ENCODE measurements at places on chromosomes 1 and 21.
A peak's percentile ranks its signal among the peaks of the same experiment; 100 is the strongest.

GRCh38 chr1:212132025-212132424 lies 96.5 kb downstream of the DTL start:
- no peak for DNase-seq

- DNase-seq = peak; percentile 60
Measured at GRCh38 chr1:172398970-172399755, 21.3 kb upstream of the C1orf105 start.

GRCh38 chr1:181083842-181084605 lies 4.5 kb upstream of the IER5 start:
- no peak for DNase-seq

- no peak for DNase-seq
Measured at GRCh38 chr1:161114556-161114955, 3.3 kb downstream of the PFDN2 start.

DNA sequence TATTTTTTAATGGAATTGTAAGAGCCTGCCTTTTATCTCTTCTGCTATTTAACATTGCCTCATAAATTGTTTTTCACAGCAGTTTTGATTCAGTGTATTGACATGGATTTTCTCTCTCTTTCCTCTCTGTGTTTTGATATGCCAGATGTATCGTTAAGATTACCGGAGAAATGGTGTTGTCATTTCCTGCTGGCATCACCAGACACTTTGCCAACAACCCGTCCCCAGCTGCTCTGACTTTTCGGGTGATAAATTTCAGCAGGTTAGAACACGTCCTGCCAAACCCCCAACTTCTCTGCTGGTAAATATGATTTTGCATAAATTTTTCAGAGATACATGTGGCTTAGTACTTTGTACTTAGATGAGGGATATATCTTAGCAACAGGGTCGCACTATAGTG lies 23.1 kb upstream of the DYNLT5 start:
- peak; percentile 37 for DNase-seq

DNA sequence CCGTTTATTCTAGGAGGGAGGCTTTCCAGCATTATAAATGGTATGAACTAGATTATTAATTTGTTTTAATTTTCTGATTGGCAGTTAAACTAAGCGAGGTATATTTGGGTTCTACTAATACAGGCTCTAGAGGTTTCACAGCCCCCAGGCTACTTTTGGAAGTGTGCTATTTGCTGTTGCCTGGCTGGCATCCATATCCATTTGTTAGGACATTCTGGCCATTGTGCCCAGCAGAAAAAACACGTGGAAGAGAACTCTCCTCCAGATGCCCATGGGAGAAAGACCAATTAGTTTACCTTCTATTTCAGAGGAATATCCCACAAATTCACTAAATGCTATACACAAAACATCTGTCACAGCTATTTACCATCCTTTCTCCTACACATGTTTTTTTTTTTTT lies 29.3 kb downstream of the MACO1 start:
- no peak for DNase-seq

DNA sequence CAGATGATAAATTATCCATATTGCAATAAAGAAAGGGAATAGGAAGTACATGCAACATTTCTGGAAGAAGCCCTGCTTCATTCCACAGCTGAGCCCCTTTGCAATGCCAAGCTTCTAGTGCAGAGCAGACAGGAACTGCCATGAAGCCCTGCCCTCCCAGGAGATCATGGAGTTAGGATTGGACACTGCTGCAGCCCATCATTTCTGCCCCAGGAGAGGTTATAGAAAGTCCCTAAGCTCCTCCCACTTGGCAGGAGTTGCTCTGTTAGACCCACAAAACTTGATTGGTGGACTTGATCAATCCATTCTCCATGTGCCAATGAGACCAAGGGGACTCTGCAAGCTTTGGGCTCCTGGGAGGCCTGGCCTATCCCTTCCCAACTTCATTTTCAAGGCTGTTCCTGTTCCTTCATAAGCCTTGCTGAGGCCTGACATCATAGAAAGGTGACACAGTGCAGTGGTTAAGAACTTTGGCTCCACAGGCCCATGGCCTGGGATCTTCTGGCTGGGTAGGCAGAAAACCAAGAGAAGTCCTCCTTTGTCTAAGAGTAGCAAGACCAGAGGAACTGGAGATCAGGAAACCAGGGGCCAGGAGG lies 1.3 kb upstream of the LAPTM5 start:
- no peak for DNase-seq

- DNase-seq = no peak
Measured at GRCh38 chr1:54275349-54275748, 75.4 kb downstream of the MRPL37 start.

DNA sequence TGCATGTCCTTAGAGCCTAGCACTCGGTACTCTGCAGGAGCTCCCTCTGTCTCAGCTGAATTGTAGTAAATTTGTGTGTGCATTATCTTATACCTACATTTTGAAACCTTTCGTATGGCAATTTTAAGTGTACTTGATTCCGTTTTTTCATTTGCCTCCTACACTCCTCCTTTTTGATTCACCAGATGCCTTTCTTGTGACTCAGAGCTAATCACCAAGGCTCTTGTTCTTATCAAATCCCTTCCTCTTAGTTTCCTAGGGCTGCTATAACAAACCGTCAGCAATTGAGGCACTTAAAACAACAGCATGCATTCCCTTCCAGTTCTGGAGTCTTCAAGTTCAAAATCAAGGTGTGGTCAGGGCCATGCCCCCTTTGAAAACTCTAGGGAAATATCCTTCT lies 261.0 kb downstream of the ASTN1 start:
- no peak for DNase-seq
